ENCODE measurements at places on chromosomes 4 and X.

DNA sequence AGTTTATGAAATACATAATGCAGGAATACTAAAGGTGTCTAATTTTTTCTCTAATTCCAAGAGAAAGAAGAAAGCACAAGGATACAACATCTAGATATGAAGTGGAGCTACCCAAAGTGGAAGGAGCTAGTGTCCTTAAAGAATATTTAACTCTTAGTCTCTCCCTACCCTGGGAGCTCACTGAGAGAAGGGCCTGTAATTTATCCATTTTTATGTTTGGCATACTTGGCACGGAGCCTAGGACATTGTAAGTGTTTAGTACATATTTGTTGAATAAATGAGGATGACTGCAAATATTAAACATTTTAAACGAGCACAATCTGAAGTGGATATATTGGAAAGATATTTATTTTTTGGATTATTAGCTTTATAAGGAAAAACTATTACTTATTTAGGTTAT lies 674.8 kb downstream of the IQCM start:
- no peak for DNase-seq

GRCh38 chrX:135984256-135984655 lies 979 bp upstream of the SLC9A6 start:
- DNase-seq: no peak

- DNase-seq: no peak
Observed at GRCh38 chr4:128831531-128832242, 22.2 kb downstream of the JADE1 start.

GRCh38 chr4:186593587-186593973 lies 38.2 kb upstream of the MTNR1A start:
- DNase-seq: no peak

DNA sequence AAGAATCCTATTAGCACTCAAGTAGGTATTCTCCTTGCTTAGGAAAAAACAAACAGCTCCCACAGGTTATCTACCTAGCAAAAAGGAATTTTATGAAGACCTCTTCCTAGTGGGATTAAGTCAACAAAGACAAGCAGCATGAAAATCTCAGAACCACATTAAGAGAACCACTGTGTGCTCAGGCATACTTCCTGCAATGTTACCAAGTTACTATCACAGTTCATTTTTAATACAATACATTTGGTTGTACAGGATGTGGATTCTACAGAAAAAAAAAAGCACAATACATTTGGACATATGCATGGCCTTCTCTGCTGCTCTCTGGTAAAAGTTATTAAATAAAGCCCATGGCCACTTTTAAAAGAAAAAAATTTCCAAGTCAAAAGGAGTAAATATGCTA lies 193.7 kb downstream of the PPP3CA start:
- DNase-seq: no peak

- DNase-seq: no peak
Observed at GRCh38 chrX:15399962-15400391, 15.8 kb upstream of the VEGFD start.

- DNase-seq: no peak
Observed at GRCh38 chrX:151753313-151754046, 18.9 kb downstream of the CNGA2 start.

GRCh38 chr4:71261633-71262121 lies 77.1 kb upstream of the SLC4A4 start:
- DNase-seq: no peak
